CD4-positive, alpha-beta T cell treated with Interleukin-12 subunit alpha and Interleukin-12 subunit beta, for 1 hour (primary cell): ENCODE measurements at places on chromosomes 1 and 21.

DNA sequence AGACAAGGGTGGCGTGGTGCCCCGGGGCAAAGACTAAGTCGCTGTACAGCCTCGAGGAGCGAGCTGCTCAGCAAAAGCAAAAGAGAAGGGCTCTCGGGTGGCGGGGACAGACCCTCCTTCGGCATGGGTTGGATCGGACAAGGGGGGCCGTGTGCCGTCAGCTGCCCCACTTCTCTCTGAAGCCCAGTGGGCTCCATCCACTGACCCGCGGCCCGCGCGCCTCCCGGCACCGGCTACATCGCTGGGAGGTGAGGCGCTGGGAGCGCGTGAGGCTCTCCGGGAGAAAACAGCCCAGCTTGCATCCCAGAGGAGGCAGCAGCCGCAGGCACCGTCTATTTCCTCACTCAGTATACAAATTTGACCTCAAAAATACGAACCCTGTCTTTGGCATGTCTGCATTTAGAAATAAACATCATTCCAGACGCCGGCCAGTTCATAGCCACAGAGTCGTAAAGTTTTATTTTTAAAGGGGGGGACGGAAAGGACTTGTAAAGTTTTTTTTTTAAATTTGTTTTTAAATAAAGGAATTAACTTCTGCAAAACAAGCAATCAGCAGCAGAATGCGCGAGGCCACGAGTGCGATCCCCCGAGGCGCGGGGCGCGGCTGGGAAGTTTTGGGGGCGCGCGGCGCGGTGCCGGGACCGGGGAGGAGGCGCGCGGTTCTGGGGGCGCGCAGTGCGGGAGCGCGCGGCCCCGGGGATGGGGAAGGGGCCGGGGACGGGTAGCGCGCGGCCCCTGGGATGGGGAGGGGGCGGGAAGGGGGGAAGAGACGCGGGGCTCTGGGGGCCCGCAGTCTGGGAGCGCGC lies 689 bp upstream of the GPR137B start:
- no peak for DNase-seq

- DNase-seq, result no peak
Measured at GRCh38 chr1:228352677-228353481, 53.8 kb downstream of the TRIM11 start.

DNA sequence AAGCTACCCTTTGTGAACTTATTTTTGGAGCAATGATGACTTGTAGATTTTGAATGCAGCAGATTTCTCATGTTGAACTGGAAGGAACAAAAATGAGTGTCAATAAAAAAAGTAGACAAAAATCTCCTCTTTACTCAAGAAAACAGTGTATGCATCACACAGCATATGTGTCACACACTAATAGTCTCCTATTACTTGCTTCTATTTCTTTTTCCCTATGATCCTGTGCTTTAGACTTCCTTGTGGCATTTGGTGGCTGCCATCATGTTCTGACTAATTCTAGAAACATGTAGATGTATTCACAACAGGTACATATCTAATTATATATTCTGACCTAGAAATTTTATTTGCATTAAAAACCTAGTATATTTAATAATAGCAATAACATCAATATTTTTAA lies 14.3 kb downstream of the RC3H1 start:
- DNase-seq, result no peak

- no peak for DNase-seq
Measured at GRCh38 chr1:212915245-212916091, 34.9 kb upstream of the VASH2 start.

DNA sequence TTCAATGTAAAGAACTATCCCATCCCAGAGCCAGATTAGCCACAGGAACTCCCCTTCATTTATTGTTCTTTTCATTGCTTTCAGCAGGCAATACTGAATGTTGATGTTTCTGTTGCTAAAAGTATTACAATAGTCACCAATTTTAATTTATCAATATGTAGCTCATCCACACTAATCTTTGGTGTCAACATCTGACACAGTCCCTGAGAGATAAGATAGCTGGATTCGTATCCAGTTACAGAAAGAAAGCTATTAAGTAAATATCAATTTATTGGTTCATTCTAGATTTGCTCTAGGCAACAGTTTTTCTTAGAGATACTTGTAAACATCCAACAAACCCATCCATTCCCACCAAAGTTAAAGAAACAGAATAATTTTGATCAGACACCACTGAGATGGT lies 4.7 kb downstream of the ADSS2 start:
- no peak for DNase-seq

DNA sequence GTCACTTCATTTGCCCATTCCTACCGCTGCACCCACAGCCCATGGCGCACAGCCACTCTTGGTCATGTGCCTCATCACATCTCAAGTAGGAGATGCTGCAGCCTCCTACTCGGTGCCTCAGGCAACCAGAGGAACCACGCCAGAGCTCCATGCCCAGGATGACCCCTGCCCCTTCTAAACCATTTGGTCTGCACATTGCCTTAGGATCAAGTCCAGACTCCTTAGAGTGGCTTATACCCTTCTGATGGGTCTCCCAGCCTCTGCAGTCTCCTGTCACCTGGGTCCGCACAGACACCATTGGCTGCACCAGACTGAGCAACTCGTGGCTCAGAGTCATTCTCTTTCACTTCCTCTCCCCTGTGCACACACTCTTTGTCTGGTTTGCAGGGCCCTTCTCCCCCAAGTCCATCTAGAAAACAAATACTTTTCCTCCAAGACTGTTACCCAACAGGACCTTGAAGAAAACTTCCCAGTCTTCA lies 2.2 kb upstream of the ADORA3 start:
- DNase-seq, result no peak

GRCh38 chr1:26067432-26067911 lies at the start of gene TRIM63:
TSS of gene TRIM63 (minus strand) at chr1:26067630. CDS start at chr1:26067494, 136 bp downstream.
- no peak for DNase-seq
